Chondrocyte (in vitro differentiated cells): ENCODE measurements at places on chromosomes 16 and 17. TPM values are rescaled to one million over a fixed set of nuclear protein-coding genes. Genes with fewer than 3 reads are reported as not detected.

Gene CD300H
- not detected in 3 replicates for total RNA-seq

Gene PDILT
- not detected in 3 replicates for total RNA-seq

GRCh38 chr17:52049051-52049450 is 109.5 kb downstream of the CA10 start:
- no peak for DNase-seq

DNA sequence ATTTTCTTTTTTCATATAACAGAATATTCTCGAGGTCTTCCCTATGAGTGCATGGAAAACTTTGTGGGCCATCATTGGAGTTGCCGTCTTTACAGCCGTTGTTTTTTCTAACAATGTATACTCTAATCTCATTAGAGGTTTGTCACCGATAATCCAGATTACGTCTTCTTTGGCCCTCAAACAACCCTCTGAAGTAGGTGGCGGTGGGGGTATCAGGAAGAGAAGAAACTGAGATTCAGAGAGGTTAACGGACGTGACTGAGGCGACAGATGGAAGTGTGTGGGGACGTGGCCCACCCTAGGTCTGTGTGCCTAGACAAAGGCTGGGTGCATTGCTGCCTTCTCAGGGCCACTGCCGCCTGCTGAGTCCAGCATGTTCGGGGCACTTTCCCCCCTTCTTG is 63.7 kb downstream of the RPTOR start:
- no peak for DNase-seq

- no peak for DNase-seq
Measured at GRCh38 chr16:1561266-1561665, 27.8 kb downstream of the TMEM204 start.

Gene HBA1
- not detected in 3 replicates for total RNA-seq

- DNase-seq = no peak
Measured at GRCh38 chr17:12034538-12034937, 13.9 kb downstream of the MAP2K4 start.

Gene RUNDC3A
- 0.40 to 0.77 TPM (median 0.77 TPM) in 3 replicates for total RNA-seq

- no peak for DNase-seq
Measured at GRCh38 chr16:85138825-85139627, 26.8 kb upstream of the CIBAR2 start.

DNA sequence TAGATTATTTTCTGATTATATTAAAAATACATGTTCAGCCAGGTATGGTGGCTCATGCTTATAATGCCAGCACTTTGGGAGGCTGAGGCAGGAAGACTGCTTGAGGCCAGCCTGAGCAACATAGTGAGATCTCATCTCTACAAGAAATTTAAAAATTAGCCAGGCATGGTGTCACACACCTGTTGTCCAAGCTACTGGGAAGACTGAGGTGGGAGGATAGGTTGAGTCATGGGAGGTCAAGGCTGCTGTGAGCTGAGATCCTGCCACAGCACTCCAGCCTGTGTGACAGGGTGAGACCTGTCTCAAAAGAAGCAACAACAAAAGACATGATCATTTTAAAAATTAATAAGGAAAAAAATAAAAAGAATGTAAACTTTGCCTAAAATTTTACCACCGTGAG is 40.7 kb downstream of the PRAC1 start:
- DNase-seq = no peak

Gene HS3ST2
- total RNA-seq = not detected in 3 replicates

Gene ZDHHC1
- 11.8 to 15.0 TPM (median 12.2 TPM) in 3 replicates for total RNA-seq

GRCh38 chr16:234468-235305 is at the start of gene FAM234A:
Gene FAM234A, plus strand, starts transcription at chr16:234821. Its CDS starts 19,593 bp downstream, at chr16:254414.
- peak; percentile 95 for DNase-seq

- no peak for DNase-seq
Measured at GRCh38 chr17:60577147-60577915, 22.7 kb upstream of the PPM1D start.

DNA sequence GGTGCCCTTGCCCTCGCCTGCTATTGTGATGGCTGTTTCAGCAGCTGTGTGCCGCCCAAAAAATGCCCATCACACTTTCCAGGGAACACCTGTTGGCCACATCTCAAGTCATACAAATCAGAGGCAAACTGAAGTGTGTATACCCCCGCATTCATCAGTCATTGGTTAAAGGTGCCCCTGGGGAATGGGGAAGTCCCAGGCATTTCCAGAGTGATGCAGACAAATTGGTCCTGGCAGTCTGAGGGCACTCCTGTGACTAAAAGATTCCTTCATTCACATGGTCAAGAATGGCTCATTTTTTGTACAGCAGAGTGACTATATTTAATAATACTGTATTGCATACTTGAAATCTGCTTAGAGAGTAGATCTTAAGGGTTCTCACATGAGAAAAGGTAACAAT is 102.9 kb upstream of the TMEM97 start:
- no peak for DNase-seq

Gene C1QTNF1
- total RNA-seq = 74.7 to 96.2 TPM (median 74.9 TPM) in 3 replicates

DNA sequence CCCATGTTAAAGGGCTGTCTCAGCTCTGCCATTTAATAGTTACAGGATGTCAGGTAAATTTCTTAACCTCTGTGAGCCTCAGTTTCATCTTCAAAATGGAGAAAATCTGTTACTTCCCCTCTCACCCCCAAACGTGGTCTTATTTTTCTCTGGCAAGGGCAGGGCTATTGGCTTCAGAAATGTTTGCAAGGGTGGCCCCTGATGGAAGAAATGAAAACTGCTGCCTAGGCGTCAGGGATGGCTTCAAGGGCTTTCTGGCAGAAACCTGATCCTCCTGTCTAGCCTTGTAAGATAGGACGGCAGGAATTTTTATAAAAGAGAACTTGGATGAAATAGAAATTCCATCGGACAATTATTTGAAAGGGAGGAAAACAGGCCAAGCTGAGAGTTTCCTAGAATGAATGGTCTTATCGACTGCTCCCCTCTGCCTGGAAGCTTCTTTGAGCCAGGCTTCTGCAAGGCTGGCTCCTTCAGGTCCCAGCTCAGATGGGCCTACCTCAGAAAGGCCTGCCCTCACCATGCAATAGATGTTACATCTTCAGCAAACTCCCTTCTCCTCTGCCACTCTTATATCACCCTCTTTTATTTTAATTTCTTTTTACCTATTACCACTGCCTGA is 43.0 kb upstream of the TANGO6 start:
- no peak for DNase-seq

Gene PROCA1
- 1.4 to 2.3 TPM (median 2.0 TPM) in 3 replicates for total RNA-seq

- peak; percentile 11 for DNase-seq
Measured at GRCh38 chr16:72856797-72857196, 191.1 kb downstream of the ZFHX3 start.

Gene C16orf96
- total RNA-seq = 0.12 to 0.23 TPM in 2 of 3 replicates, not detected in the other

GRCh38 chr16:89404561-89404960 is 85.8 kb downstream of the ANKRD11 start:
- no peak for DNase-seq

Gene RNF222
- total RNA-seq = not detected in 3 replicates

DNA sequence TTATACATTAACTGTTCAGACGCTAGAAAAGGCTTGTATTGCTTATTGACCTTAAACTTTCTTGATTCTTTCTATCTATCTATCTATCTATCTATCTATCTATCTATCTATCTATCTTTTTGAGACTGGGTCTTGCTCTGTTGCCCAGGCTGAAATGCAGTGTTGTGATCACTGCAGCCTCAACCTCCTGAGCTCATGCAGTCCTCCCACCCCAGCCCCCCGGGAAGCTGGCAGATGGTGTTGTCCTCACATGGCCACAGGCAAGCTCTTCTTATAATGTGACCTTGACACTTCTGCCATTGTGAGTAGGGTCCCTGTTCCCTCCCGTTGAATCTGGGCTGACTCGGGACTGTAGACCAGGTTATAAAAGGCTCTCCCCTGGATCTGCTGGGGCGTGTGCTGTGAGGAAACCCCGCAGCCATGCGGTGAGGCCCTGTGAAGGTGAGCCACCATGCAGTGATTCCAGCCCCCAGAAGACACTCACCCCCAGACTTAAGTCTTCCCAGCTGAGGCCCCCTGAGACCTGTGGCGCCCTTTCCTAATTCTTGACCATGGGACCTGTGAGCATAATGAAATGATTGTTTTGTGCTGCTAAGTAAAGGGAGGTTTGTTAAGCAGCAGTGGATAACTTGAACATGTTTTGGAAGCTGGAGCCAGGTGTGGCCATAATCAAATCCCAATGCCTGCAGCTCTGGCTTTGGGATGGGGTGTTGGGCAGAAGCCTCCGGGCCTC is 54.3 kb downstream of the RPTOR start:
- DNase-seq = no peak

GRCh38 chr16:51876934-51877333 is 670.0 kb downstream of the TOX3 start:
- DNase-seq = no peak

Gene MT1H
- total RNA-seq = not detected in 3 replicates

- DNase-seq = no peak
Measured at GRCh38 chr17:66171692-66172091, 20.2 kb downstream of the CEP112 start.

GRCh38 chr17:47368262-47368661 is 44.5 kb downstream of the EFCAB13 start:
- DNase-seq = no peak

DNA sequence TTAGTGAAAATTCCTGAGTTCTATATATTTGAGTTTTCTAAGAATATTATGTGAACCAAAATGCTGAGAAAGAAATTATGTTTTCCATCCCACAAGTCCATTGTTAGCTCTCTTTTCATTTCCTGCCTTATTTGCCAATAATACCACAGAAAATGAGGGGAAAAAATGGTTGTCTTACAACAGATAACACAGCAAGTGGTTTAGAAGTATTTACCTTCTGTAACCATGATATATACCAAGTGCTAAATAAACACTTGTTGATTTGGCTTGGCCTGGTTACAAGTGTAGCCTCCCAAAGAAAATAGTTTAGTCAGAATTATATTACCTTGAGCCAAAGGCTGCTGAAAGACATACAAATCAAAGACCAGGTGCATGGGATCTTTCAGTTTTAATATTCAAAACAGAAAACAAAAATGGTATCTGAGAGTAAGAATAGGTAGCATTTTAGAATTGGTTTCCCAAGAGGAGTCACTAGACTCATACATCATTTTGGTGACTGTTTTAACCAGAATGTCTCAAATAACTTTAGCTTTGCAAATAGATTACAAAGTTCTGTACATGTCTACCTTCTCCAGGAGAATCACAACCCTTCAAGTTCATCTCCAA is 439.8 kb upstream of the DYNLRB2 start:
- no peak for DNase-seq

- DNase-seq = no peak
Measured at GRCh38 chr16:72590151-72590937, 418.4 kb upstream of the PMFBP1 start.

Gene ADAD2
- total RNA-seq = not detected in 3 replicates

DNA sequence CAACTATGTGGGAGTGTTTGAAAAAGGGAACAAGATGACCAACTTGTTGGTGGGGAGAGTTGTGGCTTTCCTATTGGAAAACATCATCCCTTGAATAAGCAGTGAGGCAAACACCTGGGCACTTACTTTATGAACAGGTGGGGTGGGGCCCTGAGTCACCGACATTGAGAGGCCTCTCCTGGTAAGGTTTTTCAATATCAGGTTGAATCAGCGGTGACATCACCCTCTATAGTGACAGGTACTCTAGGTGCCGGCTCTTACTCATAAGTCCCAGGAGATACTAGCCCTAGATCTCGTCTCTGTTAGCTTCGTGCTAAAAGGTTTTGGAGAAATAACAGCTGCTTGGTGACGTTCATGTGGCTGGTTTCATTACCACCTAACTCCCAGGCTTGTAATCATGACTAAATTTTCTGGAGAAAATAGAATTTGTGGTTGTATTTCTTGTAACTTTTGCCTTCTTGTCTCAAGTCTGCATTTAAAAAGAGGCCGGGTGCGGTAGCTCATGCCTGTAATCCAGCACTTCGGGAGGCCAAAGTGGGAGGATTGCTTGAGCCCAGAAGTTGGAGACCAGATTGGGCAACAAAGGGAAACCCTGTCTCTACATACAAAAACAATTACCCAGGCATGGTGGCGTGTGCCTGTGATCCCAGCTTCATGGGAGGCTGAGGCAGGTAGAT is 19.3 kb downstream of the CDH1 start:
- DNase-seq = no peak

DNA sequence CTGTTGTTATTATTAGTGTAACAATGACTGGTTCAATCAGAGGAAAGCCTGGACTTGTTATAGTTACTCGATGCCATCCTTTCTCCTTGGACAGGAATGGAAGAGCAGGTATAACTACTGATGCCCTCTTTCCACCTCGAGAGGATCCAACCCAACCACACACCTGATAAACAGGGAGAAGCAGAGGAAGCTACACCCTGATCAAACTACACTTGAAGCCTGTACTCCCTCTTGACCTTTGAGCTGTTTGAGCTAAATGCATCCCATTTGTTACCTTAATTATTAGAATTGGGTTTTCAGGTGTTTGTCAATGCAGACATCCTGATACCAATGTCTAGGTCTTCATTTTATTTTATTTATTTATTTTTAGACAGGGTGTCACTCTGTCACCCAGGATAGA is 23.7 kb upstream of the HLF start:
- no peak for DNase-seq

- DNase-seq = no peak
Measured at GRCh38 chr16:25608002-25608401, 83.8 kb upstream of the HS3ST4 start.

DNA sequence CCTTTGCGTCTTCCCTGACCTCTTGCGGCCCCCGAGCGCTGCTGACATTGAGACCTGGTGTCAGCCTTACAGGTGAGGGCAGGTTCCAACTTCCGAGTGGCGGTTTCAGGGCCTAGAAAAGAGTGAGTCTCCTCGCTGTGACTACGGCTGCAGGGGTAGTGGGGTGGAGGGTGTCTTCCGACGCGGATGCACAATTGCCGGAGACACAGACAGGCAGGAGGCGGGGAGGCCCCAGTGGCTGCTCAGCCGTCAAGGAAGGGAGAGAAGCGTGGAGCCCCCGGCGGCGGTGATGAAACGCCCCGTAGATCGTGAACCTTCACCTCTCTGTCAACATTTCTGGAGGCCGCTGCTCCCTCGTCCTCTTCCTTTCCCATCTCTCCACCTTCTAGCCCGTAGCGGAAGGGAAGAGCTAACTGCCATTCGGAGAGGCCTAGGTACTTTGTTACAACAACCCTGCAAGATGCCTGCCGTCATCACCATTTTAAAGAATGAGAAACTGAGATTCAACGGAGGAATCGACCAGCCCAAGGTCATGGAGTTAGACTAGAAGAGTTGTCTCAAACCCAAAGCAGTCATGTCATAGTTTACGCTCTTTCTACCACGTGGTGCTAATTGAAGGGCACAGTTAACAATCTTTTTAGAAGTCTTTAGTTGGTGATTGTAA is 485 bp downstream of the DNAJA3 start:
- no peak for DNase-seq

- DNase-seq = peak; percentile 72
Measured at GRCh38 chr17:73524941-73525679, 119.1 kb downstream of the SDK2 start.

Gene TP53TG3D
- total RNA-seq = not detected in 3 replicates

- DNase-seq = no peak
Measured at GRCh38 chr16:82835487-82836155, 208.9 kb downstream of the CDH13 start.

GRCh38 chr17:76156662-76156991 is 15.6 kb upstream of the FOXJ1 start:
- DNase-seq = no peak

Gene ITPRIPL2
- total RNA-seq = 64.1 to 65.3 TPM (median 65.0 TPM) in 3 replicates
